Renal cortex interstitium (tissue), 15 donors: ENCODE measurements at places on chromosomes 12 and 14.

DNA sequence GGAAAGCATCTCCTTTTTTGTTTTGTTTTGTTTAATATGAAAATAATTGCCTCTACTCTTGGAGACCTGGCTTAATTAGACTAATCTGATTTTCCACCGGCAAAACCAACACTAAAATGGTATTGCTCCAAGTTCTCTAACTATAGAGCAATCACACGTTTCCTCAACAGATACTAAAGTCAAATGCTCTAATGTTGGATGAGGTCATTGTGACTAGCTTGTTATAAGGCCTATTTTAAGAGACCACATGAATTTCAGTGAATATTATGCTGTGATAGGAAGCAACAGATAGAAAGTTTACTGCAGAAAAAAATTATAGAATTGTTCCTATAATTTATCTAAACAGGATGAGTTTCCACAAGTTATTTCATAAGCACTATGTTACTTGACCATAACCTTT, 3.3 kb upstream of the CCDC196 start:
- DNase-seq: no peak

GRCh38 chr14:59303216-59303615, 114.7 kb downstream of the DAAM1 start:
- no peak for DNase-seq

DNA sequence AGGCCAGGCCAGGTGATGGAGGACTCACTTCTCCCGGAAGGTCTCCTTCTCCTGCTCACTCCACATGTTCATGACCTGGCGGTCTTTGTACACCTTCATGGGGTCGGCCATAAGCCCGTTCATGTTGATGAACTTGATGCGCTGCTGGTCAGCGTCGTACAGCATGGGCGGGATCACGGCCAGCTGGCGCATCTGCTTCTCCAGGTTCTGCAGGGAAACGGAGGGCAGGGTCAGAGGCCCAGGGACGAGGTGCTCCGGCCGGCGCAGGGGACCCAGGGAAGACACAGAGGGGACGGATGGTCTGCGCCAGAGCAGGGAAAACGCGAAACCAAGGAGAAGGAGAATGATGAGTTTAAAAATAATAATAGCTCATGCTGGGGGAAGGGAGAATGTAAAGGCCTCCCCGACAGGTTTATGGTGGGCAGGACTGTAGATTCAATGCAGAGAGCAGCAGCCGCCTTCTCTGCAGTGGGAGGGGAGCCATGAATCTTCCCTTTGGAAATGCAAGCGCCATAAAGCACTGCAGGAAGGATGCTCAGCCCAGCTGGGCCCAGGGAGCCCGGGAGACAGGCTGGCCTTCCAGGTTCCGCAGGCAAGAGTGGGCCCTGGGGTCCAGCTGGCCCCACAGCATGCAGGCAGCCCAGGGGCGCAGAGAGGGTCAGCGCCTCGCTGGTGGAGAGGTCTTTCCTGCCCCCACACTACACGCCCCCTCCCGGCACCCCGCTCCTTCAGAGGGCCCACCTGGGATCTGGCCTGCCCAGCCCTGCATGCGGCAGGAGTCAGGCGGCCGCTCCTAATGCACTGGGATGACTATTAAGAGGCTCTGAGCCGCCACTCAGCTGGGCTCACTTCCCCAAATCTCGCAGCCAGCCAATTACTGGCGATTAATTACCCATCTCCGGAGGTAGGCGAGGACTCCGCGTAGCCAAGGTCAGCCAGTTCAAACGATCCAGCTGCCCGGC, 132.0 kb downstream of the RFLNA start:
- DNase-seq: no peak

DNA sequence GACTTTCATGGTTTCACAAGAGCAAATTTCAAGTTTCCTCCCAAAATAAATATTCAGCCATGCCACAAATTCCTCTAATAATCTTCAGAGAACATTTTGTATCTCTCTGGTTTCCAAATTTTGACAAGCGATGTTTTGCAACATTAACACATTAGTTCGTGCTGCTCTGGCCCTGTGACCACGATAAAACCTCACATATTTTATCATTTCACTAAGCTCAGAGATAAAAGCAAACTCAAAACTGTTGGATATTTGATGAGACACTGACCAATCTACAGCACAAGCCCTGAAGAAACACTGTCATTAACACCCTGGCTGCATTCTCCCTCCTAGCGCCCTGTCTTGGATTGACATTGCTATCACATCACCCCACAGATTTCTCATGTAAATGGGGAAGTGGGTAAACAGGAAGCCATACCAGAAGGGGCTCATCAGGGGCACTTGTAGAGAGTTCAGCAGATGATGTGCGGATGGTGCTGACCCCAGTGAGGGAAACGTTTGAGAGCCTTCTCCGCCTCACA, 264.3 kb downstream of the PRKD1 start:
- DNase-seq: no peak

GRCh38 chr12:31752450-31752849, 23.6 kb upstream of the AMN1 start:
- DNase-seq: no peak

DNA sequence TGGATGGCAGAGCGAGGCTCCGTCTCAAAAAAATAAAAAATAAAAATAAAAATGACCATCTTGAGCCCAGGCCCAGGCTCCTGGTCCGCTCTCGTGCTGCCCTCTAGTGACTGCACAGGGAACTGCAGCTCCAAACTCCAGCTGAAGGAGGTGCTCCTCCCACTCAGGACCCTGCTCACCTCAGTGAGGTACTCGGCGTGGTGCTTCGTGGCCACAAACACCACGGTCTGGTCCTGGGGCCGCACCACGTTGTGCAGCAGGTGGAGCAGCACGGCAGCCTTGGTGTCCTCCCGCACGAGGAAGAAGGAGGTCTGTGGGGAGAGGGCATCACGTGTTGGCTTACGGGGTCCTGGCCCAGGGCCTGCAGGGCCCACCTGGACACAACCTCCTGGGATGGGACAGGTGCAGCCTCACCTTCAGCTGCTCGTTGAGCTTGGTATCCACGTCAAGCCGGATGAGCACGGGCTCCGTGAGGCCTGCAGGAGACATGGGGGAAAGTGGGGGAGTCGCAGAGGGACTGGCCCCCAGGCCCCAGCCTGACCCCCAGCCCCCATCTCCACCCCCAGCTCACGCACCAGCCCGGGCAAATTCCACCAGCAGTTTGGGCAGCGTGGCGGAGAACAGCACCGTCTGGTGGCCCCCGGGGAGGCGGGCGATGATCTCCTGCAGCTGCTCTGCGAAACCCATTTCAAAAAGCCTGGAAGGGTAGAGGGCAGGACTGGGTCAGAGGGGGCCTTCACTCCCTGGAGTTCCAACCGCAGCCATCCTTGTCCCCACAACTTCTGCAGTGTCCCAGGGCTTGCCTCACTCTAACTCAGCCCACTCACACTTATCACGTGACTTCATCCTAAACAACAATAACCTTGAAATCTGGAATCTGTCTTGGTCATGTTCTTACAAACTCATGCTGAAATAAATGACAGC, 10.6 kb downstream of the DDX54 start:
- DNase-seq: no peak

DNA sequence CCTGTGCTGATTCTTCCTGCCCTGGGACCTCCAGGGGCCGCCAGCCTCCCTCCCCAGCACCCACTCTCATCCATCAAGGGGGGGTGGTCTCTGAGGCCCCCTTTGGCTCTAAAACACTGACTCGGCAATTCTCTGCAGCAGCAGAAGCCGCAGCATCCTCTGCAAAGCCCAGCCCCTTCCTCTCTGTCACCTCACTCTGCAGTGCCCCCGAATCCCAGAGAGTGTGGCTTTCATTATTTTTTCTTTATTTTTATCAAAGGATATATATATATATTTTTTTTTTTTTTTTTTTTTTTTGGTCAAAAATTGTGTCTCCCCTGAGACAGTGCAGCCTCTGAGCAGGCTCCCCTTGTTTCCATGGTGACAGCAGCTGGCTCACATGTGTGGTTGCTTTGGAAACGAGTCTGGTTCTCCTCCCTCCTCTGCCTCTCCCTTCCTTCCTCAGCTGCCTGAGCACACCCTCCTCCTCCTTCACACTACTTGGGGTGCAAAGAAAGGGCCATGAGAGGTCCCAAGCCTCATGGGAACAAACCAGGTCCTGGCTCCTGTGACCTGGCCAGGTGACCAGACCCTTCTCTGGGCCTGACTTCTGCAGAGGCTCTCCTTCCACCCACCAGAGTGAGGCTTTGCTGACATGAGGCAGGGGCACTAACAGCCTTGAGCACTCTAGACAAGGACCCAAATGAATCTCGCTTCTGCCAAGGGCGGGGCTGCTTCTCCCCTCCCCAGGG, 100.5 kb downstream of the LRRC74A start:
- DNase-seq: no peak

GRCh38 chr14:58805057-58805456, 167.3 kb downstream of the DACT1 start:
- peak; percentile 26 for DNase-seq

DNA sequence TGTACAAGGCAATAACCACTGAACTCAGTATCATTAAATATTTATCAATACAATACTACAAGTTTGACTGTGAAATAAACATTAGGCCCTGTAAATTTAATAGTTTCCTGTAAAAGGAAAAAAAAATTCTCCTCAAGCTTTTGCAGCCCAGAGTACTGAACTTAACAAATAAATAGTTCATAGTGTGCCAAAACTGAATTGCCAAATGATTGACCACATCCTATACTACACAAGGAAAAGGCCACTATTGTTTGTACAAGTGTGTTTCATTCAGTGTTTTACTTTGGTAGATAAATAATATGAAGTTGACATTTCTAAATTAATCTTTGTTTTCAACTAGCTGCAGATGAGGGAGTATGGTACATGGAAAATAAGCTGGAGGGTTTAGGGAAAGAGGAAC, 379.6 kb downstream of the FLRT2 start:
- no peak for DNase-seq

DNA sequence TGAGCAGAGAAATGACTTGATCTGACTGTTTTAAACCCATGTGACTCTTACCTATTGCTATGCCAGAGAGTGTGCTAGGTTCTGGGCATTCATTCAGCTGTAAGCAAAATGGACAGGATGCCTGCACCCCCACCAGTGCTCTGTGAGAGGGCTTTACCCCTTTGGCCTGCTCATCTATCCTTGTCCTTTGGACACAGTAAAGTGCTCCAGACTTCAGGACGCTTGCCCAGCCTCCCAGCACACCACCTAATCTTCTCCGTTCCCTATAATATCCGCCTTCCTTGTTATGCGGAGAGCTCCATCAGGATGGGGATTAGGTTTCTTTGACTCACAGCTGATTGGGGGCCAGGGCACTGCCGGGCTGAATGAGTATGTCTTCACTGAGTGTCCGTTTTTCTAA, 4.4 kb upstream of the ZNF839 start:
- DNase-seq: no peak

DNA sequence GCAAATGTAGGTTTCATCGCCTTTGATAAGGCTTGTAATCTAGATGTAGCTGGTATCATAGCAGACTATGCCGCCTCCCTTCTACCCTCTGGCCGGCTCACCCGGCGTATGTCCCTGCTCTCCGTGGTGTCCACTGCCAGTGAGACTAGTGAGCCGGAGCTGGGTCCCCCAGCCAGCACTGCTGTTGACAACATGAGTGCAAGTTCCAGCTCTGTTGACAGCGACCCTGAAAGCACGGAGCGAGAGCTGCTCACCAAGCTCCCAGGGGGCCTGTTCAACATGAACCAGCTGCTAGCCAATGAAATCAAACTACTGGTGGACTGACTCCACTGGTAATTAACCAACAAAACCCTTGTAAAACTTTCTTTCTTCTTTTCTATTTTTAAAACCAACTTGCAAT, 49.0 kb upstream of the A2ML1 start:
- DNase-seq: no peak

DNA sequence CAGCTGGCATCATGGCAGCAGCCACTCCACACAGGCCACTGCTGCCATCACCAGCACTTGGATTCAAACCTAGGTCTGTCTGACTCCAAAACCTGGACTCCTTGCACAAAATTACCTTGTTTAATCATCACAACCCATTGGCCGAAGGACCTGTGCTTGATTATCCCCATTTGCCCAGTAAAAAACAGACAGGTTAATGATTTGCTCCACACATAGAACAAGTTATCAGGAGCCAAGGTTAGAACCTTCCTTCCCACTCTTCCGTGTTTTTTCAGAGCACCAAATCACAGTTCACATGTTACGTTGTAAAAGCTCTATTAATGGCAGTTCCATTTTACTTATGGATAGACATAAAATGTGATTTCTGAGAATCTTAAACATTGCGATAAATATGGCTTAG, 23.5 kb upstream of the CPM start:
- DNase-seq: no peak

DNA sequence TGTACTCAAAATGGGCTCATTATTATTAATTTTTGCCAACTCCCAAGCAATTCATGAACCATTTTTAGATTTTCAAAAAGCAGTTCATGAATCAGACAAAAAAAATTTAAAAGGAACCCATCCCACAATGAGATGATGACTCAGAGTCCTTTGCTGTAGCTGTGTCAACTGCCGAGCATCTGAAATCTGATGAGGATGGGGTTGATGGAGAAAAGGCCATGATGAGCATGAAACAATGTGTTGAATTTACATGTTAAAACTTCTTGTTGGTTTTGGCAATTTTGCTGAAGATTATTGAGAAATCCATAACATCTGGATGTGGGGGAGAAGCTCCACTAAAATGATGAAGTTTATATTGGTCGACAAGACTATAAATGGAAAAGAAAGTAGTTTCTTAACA, 378.0 kb downstream of the FOXG1 start:
- DNase-seq: no peak
